ENCODE measurements at places on chromosomes 3 and 15.

GRCh38 chr3:114033721-114034120 lies 22.6 kb downstream of the CCDC191 start:
- DNase-seq, result no peak

DNA sequence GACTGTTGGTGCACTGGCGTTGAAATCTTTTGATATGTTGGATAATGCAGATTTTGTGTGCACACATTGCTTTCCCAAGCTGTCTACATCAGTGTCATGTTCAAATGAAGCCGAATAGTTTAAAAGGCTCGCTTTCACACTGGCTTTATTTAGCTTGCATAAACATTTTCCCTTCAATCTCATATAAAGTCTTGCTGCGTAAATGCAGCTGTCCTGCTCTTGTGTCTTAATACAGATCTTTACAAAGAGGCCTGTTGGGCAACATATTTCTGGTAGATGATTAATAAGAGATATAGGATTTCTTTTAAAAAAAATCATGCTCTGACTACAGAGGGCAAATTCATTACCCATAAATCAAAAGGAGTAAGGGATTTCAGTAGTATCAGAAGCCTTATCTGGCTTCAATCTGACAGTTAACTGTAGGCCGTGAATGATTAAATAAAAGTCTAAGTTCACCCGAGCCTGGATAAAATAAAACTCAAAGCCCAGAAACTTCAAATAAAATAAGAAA lies 937.2 kb downstream of the FHIT start:
- no peak for DNase-seq

- DNase-seq, result no peak
These were observed 60.4 kb downstream of the SPSB4 start for GRCh38 chr3:141111364-141112155.

- no peak for DNase-seq
These were observed 55.0 kb downstream of the TCF12 start for GRCh38 chr15:56973463-56973862.

Data from activated T-helper 1 cell treated with anti-CD3 and anti-CD28 coated beads, Interleukin-2, amount 50 U/mL, for 16 hours (primary cell).